Nucleus accumbens (tissue), 56 donors: ENCODE measurements at places on chromosomes 13 and 19.

GRCh38 chr19:31408460-31409124, 59.4 kb upstream of the TSHZ3 start:
- DNase-seq = no peak

DNA sequence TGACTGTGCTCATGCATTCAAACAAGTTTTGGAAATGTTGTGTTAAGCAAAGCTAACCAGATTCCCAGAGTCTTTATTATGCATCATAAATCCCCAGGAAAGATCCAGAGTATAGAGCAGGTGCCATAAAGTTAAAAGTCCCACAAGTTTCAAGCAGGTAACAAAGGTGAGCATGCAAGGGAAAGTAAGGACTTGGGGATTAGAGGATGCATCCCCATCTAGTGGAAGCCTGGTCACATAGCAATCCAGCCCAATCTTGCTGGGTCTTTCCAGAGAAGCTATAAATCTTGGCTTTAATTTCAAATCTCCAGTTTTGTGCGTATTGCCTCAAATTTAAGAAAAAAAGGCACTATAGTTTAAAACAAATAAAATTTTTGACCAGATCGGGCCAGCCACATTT, 72.7 kb downstream of the ZNF254 start:
- DNase-seq = no peak

GRCh38 chr19:49425922-49426592, 869 bp downstream of the GFY start:
- no peak for DNase-seq

DNA sequence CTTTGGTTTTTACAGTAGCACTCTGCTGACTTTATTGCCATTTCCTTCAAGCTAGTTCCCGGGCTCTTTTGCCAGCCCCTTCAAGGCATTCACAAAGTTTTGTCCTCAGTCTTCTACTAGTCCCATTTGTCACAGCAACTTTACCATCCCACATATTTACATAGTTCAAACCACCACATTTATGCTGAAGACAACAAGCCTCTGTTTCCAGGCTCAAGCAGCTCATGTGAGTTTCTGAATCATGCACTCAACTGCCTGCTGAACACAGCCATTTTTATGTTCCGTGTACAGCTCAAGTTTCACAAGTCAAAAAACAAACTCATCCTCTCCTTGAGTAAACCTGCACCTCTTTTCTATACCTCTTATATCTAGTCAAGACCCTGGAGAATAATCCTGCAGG, 977.0 kb upstream of the SLC10A2 start:
- no peak for DNase-seq

DNA sequence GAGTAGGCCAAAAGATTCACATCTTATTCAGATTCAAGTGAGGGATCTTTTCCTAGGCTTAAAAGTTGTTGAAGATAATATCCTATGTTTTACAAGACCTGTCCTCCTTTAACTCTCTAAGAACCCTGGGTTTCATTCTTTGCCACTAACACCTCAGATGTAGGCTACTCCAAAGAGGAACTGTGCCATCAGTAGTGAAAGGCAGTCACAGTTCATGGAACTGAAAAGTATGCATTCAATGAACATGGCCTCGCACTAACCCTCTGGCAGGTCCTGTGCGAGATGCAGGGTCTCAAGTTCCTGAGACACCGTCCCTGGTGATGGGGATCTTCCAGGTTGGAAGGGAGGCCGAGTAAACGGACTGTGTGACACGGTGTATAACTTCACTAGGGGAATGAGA, 4.3 kb downstream of the LGALS14 start:
- no peak for DNase-seq
